ENCODE measurements at places on chromosomes 2 and 18. TPM values are rescaled to one million over a fixed set of nuclear protein-coding genes. Genes with fewer than 3 reads are reported as not detected.

- DNase-seq, result no peak
These were observed 49.8 kb downstream of the PTPN4 start for GRCh38 chr2:119809339-119810048.

- DNase-seq, result no peak
These were observed 222.1 kb downstream of the CELF4 start for GRCh38 chr18:37343542-37343851.

SPAST gene
- 8.5 TPM for total RNA-seq

AQP4 gene
- total RNA-seq, result not detected

DNA sequence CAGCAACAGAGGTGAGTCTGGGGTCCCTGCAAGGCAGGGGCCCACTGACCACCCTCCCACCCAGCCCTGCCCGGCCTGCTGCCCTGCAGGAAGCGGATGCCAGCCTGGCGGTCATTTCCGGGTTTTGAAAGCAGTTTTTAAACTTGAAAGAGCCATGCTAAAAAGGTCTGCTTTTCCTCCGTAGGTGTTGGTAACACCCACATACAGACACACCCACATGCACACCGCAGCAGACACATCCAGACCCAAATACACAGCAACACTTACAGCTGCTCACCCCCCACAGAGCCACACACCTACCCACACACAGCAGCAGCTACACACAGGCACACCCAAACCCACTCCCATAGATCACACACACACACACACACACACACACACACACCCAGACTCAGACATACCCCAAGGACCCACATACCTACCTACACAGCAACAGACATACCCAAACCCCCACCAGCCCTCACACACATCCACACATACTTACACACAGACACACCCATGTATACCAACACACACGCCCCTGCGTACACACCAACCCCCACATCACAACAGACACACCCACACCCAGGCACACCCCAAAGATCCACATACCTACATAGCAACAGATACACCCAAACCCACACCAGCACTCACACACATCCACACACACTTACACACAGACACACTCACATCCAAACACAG lies 7.6 kb downstream of the ZFP36L2 start:
- DNase-seq, result no peak

TGFA gene
- 1.9 TPM for total RNA-seq
